ENCODE measurements at places on chromosomes 3 and 15. TPM values are rescaled to one million over a fixed set of nuclear protein-coding genes. Genes with fewer than 3 reads are reported as not detected.
A peak's percentile ranks its signal among the peaks of the same experiment; 100 is the strongest.

GRCh38 chr15:67911727-67912126 is 71.9 kb upstream of the RNU6-1 start:
- no peak for DNase-seq

- DNase-seq = peak; percentile 27
These were observed 5.3 kb downstream of the TUBGCP4 start for GRCh38 chr15:43376017-43376705.

DNA sequence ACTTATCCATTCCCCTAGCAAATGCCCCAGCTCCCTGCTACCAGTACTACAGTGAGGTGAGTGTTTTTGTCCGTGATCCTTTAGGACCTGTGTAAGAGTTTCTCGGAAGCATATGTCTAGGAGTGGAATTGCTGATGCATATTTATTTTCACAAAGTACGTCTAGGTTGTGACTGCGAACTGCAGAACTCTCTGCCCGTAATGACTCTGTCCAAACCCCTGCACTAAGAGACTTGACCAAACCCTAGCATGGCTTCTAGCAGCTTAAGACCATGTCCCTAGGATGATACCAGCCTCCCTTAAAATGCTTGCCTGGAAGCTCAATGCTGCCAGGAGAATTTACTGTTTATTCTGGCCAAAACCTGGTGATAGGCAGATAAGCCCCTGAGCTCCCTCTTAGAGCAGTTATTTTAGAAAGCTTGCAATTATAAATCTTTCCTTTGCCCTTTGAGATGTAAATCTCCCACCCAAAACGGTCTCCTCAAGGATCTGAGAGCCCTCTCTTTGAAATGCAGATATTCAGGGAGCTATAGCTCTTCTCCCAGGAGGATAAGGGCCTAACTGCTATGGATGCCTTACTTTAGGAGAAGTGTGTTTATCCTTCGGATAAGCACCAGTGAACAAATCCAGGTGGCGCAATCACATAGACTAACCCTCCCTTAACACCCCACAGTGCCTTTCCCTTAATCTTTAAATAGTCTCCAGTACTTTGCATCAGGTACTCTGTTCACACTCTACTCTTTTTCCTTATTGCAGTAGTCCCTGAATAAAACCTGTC is 14.7 kb upstream of the CA12 start:
- no peak for DNase-seq

GRCh38 chr3:57169108-57169507 is 4.0 kb upstream of the IL17RD start:
- DNase-seq = no peak

- DNase-seq = no peak
These were observed 51.2 kb upstream of the FOXB1 start for GRCh38 chr15:59952960-59953359.

- peak; percentile 14 for DNase-seq
These were observed 19.7 kb upstream of the SATB1 start for GRCh38 chr3:18444595-18445400.

GRCh38 chr3:178568155-178568731 is 32.0 kb downstream of the KCNMB2 start:
- no peak for DNase-seq

DNA sequence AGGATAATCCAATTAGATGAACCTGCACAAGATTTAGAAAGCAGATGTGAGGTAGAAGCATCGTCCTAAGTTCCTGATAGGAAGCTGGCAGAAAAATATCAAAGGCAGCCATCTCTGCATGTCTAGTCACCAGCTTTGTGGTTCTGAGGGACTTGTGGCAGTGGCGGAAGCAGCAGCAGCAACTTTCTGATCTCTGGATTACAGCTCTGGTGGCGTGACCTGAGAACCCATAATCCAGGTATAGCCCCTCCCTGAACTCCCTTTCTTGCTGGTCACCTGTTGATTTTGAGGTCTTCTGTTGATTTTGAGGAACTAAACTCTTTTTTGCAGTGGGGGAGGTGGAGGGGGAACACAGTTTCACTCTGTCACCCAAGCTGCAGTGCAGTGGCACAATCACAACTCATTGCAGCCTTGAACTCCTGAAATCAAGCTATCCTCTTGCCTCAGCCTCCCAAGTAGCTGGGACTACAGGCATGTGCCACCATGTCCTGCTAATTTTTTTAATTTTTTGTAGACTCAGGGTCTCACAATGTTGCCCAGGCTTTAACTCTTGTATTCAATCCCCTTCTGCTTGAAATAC is 7.9 kb downstream of the FSIP1 start:
- DNase-seq = no peak

GRCh38 chr15:73601451-73602445 is 31.4 kb downstream of the NPTN start:
- peak; percentile 88 for DNase-seq

DNA sequence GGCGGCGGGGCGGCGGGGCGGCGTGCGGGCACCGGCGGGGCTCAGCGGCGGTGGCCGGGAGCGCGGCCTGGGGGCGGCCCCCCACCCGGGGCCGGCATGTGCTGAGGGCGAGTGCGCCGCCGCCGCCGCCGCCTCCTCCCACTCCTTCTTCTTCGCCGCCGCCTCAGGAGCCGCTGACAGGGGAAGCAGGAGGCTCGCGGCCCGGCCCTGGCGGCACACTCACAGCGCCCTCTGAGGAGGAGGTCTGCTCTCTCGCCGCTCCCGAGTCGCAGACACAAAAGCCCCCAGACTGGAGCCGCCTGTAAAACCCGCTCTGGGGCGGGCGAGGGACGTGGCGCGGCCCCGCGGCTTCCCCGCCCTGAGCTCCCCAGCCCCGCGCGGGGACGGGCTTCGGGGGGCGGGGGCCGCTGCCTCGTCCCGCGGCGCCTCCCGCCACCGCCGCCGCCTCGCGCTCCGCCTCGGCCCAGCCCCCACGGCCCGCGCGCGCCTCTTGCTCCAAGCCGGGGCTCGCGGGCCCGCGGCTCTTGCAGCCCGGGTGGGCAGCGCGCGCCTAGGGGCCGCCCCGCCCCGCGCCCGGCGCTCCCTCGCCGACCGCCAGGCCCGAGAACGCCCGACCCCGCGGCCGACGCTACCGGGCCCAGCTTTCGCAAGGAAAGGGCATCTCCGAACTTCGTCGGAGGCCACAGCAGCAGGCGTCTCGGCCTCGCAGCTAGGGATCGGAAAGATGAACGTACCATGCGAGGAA is at the start of gene PYGO1:
Gene PYGO1 (minus strand): TSS at position 276 of the 745 bp plus-strand sequence. CDS start 462 bp downstream, outside the sequence.
- DNase-seq = peak; percentile 67

GRCh38 chr3:121477589-121477988 is 68.2 kb downstream of the POLQ start:
- peak; percentile 73 for DNase-seq

DNA sequence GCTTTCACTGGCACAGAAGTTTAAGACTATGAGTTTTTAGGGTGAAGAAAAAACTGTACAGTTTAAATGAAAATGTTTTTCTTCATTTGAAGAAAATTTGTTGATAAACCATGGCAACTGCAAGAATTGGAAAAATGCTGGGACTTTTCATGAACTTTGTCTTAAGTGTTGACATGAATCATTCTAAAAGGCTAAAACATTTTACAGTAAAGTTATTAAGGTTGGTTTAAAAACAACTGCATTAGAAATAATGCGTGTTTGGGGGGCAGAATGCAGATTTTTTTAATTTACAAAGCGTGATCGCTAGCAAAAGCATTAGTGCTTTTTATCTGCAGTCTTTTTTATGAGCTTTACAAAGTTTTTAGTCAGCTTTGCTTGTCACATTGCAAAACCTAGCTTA is 601.9 kb upstream of the TGFBR2 start:
- DNase-seq = no peak

- no peak for DNase-seq
These were observed 110.6 kb upstream of the TNFAIP8L3 start for GRCh38 chr15:51205050-51205975.

DNA sequence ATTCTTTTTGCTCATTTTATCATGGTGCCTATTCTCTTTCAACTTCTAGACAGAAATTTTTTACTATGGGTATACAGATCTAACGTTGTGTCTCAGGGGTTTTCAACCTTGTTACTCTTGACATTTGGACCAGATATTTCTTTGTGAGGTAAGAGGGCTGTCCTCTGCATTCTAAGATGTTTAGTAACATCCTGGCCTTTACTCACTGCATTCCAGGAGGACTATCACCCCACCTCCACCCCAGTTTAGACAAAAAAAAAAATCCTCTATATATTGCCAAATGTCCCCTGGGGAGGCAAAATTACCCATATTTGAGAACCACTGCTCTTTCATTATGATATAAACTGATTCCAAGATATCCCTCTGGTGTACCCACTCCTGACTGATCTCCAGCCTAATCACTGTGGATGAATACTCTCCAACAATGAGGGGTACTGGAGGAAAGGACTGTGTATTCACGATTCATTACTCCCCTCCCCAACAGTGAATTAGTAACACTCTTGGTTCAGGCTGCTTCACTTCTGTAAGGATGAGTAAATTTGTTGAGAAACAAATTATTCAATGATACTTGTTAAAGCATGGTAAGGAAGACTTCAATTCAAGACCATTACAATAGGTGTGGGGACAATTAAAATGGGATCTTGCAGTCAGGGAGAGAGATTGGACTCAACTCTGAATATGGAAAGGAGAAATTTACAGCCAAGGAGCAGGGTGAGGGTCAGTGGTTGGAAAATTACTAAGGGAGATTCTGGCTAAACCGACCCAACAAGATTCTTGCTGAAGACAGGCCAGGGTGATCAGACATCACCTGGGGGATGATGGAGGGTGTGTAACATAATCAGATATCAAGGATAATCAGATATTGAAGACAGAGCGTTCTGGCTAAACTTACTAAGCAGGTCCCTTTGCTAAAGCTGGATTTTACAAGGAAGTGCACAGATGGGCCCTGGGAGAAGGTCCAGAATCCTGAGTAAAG is 123.8 kb upstream of the DAZL start:
- peak; percentile 8 for DNase-seq

GRCh38 chr3:10949197-10949596 is 43.4 kb upstream of the SLC6A1 start:
- no peak for DNase-seq

DNA sequence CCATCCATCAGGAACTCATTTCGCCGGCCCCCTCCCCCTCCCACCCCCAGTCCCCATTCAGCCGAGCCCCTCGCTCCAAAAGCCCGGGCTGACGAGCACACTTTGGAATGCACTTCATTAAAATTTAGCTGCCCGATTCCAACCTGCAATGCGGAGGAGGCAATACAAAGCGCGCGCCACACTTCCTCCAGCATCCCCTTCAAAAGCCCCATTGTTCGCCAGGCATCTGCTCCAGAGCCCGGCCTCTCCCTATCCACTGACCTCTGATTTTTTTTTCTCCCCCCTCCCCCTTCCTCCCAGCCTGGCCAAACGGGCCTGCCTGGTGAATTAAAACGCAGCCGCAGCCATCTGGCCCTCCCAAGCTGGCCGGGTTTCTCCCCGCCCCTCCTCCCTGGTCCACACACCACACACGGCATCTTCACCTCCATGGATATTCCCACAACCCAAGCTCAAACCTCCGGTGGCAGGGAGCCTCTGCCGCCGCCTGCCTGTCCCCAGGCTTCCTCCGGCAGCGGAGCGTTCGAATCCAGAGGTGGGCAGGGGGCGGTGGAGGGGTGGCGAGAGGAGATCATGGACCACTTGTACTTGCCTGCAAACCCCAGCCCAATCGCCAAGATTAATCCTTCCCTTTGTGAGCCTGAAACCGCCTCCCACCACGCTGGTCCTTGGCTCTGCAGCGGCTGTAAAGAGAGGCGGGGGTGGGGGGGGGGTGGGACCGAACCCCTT is 441.3 kb downstream of the MAGI1 start:
- no peak for DNase-seq

FOXL2 gene
- total RNA-seq = 6.3 TPM

ZNF774 gene
- total RNA-seq = 0.75 TPM

ZNF662 gene
- total RNA-seq = 1.3 TPM

COX5A gene
- total RNA-seq = 97.5 TPM

ERC2 gene
- total RNA-seq = not detected

FYCO1 gene
- total RNA-seq = 10.8 TPM

RPN1 gene
- total RNA-seq = 355 TPM

TRAT1 gene
- not detected for total RNA-seq

SLC51A gene
- not detected for total RNA-seq
